NCI-H1417 (cell line): ENCODE measurements at places on chromosomes 5 and 9.

DNA sequence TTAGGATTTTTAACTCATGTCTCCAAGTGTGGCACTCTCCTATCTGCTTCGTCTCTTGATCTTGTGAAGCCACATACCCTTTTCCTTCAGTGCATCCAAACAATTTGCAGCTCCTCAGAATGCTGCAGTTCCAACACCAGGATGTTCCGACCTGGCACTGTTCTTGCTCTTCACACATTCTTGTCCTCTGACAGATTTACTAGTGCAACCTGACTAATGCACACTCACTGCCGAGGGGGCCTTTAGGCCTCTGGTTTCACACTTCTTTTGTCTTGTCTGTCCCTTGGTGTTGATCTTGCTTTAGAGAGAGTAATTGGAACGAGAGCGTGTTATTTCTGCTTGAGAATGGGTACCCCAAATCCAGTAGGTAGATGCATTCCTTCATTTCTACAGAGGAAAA lies 15.0 kb downstream of the ARHGAP26 start:
- no peak for DNase-seq

GRCh38 chr9:135714242-135715055 lies 12.5 kb downstream of the KCNT1 start:
- DNase-seq: no peak

DNA sequence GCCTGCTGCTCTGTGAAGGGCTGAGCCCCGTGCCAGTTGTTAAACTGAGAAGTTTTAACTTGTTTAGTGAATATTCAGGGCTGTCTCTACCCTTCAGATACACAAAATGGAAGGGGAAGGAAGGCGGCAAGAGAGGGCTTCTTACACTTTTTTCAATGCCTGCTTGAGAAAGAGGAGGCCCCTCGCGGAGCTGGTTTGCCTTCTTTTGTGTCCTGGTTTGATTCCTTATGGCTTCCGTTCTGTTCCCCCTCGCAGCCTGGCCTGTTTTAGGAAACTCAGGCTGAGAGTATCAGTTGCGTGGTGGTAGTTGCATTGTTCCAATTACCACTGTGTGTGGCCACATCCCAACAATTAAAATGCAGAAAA lies 1.0 kb downstream of the FAM53C start:
- DNase-seq: no peak

DNA sequence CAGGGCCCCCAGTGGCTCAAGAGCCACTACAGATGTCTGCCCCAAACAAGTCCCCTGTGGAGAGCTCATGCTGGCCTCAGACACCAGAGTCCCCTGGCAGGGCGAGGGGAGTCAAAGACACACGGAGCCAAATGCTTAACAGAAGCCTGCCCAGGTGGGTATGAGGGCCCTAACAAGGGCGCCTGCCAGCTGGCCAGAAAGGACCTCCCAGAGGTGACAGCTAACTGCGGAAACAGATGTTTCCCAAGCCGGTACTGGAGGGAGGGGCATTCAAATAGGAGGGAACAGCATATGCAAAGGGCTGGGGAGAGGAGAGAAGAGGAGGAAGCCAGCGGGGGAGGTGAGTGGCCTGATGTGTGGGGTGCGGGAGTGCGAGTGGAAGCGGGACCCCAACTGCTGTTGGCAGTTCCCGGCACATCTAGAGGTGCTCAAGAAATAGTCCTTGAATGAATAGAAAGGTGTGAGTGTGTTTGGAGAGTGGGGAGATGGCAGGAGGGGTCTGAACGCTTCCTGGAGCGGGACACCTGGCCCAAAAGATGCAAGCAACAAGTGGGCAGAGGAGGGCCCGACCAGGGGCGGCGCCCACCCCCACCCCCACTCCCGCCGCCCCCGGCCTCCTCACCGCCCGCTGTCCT lies 824 bp downstream of the MXD3 start:
- peak; percentile 61 for DNase-seq

GRCh38 chr5:72177538-72177937 lies 70.3 kb downstream of the MAP1B start:
- no peak for DNase-seq

DNA sequence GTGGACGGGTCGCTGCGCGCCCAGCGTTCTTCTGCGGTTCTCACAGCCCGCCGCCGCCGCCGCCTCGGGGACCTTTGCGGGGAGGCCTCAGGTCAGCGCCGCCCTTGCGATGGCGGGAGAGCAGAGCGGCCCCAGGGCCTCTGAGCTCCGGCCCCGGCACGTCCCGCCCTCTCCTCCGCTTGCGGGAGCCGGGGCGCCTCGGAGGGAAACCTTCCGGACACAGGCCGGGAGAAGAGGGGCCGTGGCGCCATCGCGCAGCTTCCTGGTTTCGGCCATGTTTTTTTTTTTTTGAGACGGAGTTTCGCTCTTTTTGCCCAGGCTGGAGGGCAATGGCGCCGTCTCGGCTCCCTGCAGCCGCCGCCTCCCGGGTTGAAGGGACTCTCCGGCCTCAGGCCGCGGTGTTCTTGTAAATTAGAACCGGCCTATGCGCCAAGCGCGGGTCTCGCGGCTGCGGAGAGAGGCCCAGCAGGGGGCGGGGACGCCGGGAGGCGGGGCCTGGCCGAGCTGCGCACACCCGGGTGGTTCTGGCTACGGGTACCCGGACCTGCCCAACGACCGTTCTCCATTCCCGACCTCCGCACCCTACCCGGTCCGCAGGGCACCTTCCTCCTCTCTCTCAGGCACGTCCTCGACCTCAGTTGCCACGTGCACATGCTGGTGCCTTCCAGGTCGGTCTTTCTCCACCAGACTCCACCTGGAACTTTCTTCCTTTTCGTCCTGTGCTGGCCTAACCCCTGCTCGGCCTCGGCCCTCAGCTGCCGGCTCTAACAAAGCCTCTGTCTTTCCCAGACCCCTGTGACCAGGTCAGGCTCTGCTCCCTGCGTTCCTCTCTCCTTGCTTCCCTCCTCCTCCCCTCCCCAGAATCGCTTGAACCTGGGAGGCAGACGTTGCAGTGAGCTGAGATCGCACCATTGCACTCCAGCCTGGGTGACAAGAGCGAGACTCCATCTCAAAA lies 28.8 kb upstream of the MGAT1 start:
- peak; percentile 80 for DNase-seq

- no peak for DNase-seq
Measured at GRCh38 chr5:65668696-65669095, 43.9 kb downstream of the SHLD3 start.

DNA sequence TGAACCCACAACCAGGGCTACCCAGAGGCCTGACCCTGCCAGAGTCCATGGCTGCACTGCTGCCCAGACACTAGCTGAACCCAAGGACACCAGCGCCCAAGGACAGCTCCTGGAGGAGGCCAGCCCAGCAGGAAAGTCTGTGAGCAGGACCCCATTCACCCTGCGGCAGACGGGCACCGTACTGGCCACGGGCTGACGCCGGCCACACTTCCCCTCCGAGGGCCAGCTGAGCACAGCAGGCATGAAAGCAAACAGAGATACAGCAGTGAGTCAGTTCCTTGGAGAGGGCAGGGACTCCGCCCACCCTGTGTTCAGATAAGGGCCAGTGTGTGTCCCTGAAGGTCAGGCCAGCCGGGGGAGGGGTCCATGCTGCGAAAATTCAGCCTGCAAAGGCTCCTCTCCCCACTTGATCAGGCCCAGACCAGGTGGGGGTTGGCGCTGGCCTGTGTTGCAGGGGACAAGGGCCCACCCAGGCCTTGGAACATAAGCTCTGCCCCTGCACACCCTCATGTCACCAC lies 3.2 kb downstream of the RNF208 start:
- no peak for DNase-seq

GRCh38 chr9:14340994-14341393 lies 27.1 kb upstream of the NFIB start:
- DNase-seq: no peak

DNA sequence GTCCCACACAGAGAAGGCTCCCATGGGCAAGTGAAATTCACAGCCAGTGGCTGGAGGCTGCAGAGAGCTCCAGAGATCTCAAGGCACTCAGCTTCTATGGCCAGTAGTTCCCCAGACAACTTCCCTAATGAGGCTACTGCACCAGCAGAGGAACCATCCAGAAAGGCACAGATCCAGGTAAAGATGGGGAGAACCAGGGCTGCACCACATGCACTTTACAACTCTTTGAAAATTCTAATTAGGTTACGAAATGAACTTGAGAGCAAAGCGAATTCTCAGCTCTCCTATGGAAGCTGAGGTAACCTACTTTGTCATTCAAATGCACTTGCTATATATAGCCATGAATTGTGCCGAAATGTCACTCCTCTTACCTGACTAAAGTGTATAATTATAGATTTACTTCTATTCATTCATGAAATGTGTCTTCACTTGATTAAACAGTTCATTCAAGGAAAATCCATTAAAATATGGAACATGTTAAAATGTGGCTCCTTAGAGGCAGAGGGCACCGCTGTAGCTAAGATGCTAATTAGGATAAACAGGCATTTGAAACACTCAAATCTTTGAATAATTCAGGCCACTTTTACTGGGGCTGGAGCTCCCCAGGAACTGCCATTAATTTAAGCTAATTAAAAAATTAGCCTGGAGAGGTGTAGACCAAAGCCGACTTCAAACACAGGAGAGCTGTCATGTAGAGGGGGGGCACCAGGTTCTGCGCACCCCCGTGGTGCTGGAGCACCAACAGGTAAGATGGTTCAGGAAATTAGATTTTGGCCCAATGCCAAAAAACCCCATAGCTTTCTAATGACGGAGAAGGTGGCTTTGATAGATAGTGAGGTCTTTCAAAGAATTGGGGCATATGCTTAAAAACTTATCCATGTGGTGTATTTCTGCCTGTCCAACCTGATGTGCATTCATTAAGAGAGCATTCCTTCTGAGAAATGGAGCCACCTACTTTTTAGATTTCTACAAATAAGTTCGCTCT lies 204.1 kb downstream of the GABBR2 start:
- DNase-seq: peak; percentile 46
